ENCODE measurements at places on chromosomes 5 and 9.

DNA sequence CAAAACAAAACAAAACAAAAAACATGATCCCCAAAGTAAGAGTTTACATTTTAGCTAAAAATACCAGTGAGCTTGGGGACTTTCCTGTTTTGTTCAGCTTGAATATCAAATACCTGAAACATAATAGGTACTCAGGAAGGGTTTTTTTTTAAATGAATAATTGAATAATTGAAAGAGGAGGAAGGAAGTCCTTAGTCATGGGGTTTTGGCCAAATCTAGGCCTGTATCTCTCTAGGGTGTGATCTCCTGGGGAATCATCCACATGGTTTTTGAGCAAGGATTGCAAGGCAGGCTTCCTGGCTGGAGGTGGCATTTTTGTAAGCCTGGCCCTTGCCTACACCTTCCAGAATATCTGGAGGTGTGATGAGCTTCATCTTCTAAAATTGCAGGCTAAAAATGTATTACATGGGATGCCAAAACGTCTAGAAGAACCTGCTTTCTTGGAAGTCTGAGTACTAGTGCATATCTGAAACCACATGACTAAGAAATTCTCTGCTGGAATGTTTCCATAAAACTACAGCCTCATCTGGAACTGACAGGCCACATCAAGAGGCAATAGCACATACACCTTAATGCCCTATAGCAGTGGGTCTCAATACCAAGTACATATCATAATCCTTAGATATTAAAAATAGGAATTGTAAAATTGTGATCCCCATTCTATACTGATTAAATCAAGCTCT is 10.4 kb downstream of the C9 start:
- DNase-seq, result no peak

DNA sequence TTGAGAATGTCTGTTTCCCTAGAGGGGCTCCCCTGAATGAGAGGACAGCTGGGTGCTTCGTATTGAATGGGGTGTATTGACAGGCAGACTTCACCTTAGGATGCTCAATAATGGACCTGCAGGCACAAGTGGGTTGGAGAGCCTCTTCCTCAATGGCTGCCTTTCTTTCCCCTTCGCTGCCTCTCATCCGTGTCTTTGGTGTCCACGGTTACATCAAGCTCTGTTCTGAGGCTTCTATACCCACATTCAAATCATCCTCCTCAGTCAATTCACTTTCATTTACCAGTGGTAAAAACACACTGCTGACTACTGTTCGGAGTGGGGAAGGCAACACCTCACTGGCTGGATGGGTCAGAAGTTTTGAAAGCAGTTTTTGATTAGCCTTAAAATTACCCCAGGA is 20.6 kb downstream of the LIX1 start:
- DNase-seq, result no peak

DNA sequence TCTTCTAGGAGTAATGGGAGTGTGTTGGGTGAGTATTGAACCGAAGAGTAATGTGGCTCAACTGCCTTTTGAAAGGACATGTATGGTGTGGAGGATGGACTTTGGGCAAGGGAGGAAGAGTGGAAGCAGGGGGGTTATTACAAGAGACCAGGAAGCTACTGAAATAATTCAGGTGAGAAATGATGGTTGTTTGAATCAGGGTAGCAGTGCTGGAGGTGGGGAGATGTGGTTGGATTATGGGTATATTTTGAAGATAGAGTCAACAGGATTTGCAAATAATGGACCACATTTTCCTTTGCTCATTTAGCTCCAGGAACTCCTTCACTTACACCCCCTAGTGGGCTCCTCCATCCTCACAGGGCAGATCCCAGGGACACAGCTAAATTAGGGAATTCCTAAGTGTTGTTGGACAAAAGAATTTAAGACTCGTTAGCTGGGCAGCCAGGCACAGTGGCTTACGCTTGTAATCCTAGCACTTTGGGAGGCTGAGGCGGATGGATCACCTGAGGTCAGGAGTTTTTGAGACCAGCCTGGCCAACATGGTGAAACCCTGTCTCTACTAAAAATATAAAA is 1.2 kb upstream of the SLC4A9 start:
- no peak for DNase-seq

DNA sequence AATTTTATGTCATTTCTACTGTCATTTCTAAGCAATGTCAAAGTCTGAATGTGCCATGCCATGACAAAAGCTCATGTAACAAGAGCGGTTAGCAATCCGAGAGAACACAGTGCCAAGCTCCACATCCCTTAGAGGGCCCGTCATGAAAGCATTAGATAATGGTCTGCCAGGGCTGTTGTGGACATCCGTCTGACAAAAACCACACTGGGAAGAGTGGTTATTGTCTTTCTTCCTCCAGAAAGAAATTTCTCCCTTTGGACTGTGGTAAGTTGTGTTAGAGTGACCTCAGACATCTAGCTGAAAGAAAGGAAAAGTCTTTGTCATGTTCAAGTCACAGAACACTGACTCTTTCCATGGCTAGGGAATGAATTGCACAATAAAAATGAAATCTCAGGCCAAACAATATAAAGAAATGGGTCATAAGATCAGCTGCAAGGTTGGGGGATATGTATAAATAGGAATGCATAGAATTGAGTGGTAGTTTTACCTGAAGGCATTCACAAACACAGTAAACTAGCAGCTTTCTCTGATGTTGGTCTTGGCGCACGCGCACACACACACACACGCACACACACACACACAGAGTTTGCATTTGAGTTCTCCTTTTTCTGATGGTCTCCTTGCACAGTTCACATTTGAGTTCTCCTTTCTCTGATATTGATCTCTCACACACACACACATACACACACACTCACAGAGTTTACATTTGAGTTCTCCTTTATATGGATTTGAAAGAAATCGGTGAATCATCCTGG is 5.3 kb downstream of the SLC1A3 start:
- no peak for DNase-seq

- no peak for DNase-seq
These were observed 2.5 kb upstream of the PHF19 start for GRCh38 chr9:120879446-120879845.

DNA sequence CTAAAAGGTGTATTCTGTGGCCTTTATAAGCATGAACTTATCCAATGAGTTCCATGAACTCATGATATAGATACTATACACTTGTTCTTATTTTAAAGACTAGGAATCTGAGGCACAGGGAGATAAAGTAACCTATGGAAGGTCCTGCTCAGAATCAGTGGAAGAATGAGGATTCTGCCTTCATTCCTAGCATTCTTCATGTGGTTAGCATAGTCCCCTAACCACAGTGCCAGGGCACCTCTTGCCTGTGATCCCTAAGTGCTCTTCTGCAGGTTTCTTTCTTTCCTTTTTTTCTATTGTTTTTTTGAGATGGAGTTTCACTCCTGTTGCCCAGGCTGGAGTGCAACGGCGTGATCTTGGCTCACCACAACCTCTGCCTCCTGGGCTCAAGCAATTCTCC is 174.1 kb downstream of the C9orf152 start:
- no peak for DNase-seq

DNA sequence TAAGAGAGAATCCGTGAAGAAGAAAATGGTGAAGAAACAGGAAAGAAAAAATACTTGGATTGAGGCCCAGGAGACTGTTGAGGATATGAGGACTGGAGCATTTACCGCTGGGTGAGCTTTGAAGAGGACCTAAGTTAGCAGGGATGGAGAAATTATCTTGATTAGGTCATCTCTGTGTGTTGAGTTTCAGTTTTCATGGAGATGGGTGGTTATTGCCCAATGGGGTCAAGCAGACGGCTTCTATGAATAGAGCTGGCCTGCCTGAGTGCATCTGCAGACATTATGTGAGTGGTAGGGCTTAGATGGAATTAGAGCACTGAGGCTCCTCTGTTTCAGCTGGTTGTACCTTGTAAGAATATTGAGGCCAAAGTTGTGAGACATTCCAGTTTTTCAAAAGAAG is 245.4 kb upstream of the FBXL7 start:
- no peak for DNase-seq

DNA sequence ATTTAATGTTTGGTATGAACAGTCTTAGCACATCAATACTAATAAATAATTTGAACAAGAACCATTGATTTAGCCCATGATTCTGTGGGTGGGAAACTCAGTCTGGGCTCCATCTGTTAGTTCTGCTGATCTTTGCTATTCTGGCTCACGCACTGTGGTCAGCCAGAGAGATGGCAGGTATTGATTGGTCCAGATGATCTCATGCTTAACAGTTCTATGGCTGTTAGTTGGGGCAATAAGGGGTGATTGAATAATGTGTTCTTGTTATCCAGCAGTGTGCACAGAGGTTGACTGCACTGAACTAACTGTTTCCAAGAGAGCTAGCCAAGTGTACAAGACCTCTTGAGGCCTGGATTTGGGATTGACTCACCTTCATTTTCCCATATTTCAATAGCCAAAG is 824.3 kb downstream of the SEMA5A start:
- DNase-seq, result no peak

GRCh38 chr9:128637656-128638055 is 19.0 kb downstream of the DYNC2I2 start:
- no peak for DNase-seq

DNA sequence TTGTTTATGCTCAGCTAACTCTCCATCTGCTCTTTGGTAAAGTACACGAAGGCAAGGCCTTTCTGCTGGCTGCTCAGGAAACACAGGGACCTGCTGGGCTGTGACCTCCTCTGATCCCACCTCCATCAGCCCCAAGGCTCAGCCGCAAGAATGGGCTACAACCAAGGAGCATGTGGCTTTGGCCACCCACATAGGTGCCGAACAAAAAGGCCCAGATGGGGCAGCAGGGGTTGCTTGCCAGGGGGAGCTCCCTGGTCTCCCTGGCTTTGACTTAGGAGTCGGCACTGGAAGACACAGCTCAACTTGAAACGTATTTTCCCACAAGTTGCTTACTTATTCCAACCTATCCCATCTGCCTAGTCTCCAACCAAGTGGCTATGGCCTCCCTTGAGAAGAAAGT is 461.1 kb downstream of the ICE1 start:
- DNase-seq, result no peak

GRCh38 chr9:89351584-89352300 is 33.4 kb downstream of the SECISBP2 start:
- no peak for DNase-seq

DNA sequence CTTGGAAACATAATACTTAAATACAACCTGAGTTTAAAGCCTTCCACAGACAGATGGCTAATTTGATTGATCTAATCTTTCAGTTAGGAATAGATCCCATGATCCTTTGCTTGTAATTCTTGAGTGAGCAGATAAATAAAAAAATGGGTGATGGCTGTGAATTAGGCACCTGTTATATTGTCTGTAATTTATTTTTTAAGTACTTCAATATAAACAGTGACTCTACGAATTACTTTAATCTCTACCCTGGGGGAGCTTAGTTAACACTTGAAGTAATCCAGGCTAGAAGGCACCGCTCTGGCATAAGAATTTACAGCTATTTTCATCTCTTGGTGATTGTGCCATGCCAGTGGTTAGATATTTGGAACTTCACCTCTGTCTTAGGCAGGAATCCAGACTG is 9.0 kb downstream of the EGFLAM start:
- DNase-seq, result no peak

GRCh38 chr5:108728566-108729241 is 19.0 kb upstream of the FER start:
- no peak for DNase-seq

- DNase-seq, result no peak
These were observed 141.1 kb upstream of the TARS1 start for GRCh38 chr5:33299621-33300208.

DNA sequence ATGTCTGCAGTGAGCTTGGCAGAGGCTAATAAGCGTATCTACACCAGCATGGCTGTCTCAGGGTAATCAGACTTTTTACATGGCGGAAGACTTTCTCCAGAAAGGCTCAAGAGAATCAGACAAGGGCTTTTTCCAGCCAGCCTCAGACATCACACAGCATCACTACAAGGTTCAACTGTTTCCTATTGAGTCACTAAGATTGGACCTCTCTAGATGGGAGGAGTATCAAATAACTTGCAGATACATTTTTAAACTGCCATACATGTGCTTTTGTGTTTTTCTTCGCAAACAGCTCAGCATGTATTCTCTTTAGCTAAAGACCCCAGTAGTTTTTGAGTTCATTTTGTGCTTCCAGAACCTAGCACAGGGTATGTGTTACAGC is 22.9 kb upstream of the PIK3R1 start:
- DNase-seq, result no peak

- DNase-seq, result no peak
These were observed 383.8 kb upstream of the RPS23 start for GRCh38 chr5:82661933-82662332.

DNA sequence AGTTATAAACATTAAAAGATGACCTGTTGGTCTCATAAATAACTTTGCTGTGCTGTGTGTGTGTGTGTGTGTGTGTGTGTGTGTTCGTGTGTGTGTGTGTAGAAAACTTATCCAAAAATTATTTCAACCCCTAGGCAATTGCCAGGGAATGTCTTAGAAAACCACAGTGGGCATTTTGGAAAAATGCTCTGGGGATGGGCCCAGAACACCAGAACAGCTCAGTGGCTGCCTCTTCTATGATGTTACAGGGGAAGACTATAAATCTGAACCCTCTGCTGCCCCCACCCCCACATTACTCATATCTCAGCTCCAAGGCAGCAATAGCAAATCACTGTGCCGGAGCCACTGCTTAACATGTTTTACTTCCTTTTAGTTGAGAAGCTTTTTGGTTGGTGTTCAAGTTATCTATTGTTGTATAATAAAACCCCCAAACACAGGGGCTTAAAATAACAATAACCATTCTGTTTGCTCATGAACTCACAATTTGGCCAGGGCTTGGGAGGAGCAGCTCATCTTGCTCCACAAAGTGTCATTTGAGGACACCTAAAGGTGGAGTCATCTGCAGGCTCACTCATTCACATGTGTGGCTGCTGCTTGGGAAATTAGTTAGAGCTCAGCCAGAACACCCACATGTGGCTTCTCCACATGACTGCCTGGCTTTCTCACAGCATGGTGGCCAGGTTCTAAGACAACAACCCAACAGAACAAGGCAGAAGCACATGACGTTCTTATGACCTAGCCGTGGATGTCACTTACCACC is 40.4 kb downstream of the ACTBL2 start:
- DNase-seq, result no peak

DNA sequence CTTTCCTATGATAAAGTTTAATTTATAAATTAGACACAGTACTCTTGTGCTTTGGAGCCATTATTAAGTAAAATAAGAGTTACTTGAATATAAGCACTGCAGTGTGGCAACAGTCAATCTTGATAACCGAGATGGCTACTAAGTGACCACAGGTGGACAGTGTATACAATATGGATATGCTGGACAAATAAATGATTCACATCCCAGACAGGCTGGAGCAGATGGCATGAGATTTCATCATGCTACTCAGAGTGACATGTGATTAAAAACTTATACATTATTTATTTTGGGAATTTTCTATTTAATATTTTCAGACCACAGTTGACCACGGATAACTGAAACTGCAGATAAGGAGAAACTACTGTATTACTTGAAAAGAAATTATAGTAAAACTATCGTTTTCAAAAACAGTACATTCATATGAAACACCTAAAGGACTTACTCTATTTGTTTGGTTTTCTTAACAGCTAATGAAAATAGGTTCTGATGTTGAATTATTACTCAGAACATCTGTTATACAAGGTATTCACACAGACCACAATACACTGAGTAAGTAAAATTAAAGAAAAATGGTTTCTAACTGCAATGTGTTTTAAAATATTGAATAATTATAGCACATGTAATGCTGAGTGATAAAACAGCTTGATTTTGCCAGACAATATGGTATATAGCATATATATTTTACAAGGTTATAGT is 16.0 kb downstream of the LYRM7 start:
- no peak for DNase-seq

Data from stimulated activated CD4-positive, alpha-beta T cell treated with anti-CD3 and anti-CD28 coated beads, Interleukin-2, amount 100 ng/mL, for 48 hours (primary cell).